ENCODE measurements at places on chromosomes 2 and 18. TPM values are rescaled to one million over a fixed set of nuclear protein-coding genes. Genes with fewer than 3 reads are reported as not detected.

The LRP1B gene
- 0.01 TPM for polyA plus RNA-seq

The GPR55 gene
- not detected for polyA plus RNA-seq

The FBXO41 gene
- polyA plus RNA-seq, result 0.06 TPM

The PTH2R gene
- not detected for polyA plus RNA-seq

The TFCP2L1 gene
- 0.06 TPM for polyA plus RNA-seq

The SIX2 gene
- polyA plus RNA-seq, result not detected

The DLX2 gene
- not detected for polyA plus RNA-seq

The ATG16L1 gene
- polyA plus RNA-seq, result 6.4 TPM

The SPP2 gene
- polyA plus RNA-seq, result 86.8 TPM

The LCT gene
- polyA plus RNA-seq, result not detected

The UGT1A5 gene
- 1.8 TPM for polyA plus RNA-seq

The RAPGEF4 gene
- polyA plus RNA-seq, result 7.5 TPM

The PUS10 gene
- 6.8 TPM for polyA plus RNA-seq

The ALPP gene
- not detected for polyA plus RNA-seq

The ST6GAL2 gene
- 1.0 TPM for polyA plus RNA-seq

The PRKAG3 gene
- not detected for polyA plus RNA-seq

The FAM228A gene
- polyA plus RNA-seq, result 0.32 TPM

The GKN1 gene
- polyA plus RNA-seq, result not detected

The INHBB gene
- 7.4 TPM for polyA plus RNA-seq

The GPBAR1 gene
- polyA plus RNA-seq, result 2.7 TPM

The IL1F10 gene
- polyA plus RNA-seq, result not detected

The KIF3C gene
- 0.68 TPM for polyA plus RNA-seq

The WNT10A gene
- 0.01 TPM for polyA plus RNA-seq

The CNGA3 gene
- not detected for polyA plus RNA-seq

The HRH4 gene
- polyA plus RNA-seq, result not detected

The SMAD2 gene
- polyA plus RNA-seq, result 16.6 TPM

The KIF5C gene
- 0.06 TPM for polyA plus RNA-seq

The GALR1 gene
- not detected for polyA plus RNA-seq

The IL36A gene
- polyA plus RNA-seq, result not detected

The LHCGR gene
- polyA plus RNA-seq, result not detected

The SLC19A3 gene
- polyA plus RNA-seq, result 4.2 TPM

The CRYGC gene
- polyA plus RNA-seq, result not detected
